LNCaP clone FGC (cell line): ENCODE measurements at places on chromosomes 3 and 15.

GRCh38 chr15:60179786-60180391 lies 175.8 kb downstream of the FOXB1 start:
- DNase-seq, result no peak

- no peak for DNase-seq
Observed at GRCh38 chr3:13268120-13268519, 152.0 kb downstream of the NUP210 start.

DNA sequence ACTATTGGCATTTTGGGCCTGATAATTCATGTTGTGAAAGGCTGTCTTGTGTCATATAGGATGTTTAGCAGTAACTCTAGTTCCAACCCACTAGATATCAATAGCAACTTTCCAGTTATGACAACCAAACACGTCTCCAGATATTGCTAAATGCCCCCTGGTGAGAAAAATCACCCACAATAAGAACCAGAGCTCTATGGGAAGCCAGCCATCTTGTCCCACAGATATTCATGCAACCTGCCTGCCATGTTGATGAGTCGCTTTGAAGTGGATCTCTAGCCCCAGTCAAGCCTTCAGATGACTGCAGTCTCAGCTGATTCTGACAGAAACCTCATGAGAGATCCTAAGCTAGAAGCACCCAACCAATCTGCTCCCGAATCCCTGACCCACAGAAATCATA lies 5.6 kb upstream of the TNIK start:
- DNase-seq, result no peak

DNA sequence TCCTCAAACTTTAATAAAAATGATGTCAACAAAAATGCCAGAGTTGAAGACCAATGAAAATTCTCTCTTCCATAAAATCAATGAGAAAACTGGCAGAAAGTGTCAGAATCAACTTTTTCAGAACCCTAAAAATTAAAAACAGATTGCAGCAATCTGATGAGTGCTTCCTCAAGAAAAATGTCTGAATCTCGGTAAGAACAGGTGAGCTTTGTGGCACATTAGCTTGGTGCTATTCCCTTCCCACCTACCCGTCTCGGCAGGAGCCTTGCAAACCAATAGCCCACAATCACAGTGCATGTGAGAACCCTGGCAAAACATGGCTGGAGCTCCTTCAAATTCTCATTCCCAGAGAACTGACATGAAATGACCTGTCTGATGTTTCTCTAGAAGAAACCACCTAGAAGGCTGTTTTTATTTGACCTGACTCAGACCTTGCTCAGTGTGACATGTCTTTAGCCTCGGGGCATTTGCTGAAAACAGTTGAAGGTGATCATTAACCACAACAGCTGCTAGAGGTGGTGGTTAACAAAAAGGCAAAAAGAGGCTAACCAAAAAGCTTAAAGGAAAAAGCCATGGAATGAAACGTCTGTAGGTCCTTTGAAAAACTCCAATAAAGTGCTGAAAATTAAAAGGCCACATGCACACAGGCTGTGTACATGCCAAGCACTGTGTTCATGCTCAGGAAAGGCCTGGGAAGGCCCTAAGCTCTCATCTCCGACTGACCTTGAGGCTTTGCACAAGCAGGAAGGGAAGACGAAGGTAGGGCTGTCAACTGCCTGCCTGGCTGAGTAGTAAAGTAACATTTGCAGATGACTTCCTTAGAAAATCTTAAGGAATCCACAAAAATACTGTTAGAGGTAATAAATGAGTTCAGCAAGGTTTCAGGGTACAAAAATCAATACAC lies 253.0 kb upstream of the NSMCE3 start:
- no peak for DNase-seq

DNA sequence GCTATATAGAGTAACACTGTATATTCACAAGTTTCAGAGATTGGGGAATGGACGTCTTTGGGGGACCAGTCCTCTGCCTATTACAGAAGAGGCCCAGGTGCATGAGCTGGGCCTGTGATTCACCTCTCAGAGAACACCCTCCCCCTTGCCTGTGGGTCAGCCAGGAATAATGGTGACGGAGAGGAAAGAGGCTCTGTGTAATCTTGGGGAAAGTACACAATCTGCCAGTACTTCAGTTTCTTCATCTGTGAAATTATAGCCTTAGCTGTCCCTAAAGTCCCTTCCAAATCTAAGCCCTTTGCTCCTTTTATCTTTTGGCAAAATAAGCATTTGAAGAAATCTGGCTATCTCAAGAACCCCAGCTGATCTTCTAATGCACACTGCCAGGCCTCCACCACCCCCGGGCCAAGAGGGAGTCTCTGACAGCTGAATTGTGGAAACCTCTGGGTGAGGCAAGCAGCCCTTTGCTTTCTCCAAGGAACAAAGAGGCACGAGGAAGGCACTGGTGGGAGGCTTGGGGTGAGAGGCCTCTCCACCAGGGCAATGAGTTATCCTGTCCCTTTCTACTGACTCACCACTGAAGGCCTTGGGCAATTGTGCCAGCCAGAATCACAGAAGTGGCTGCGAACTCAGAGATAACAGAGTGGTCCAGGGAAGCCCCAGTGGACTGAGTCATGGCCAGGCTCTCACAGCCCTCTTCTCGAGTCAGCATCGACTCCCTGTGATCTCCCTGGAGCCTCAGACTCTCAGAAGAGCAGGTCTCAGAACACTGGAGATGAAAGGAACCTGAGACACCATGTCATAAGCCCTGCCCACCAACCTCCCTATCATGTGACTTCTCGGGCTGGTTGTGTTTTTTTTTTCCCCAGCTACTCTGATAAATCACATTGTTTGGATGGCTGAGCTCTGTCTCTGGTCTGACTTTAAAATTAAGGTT lies 31.8 kb downstream of the CCNL1 start:
- no peak for DNase-seq

- DNase-seq, result no peak
Observed at GRCh38 chr3:142641504-142641903, 45.3 kb downstream of the PLS1 start.

DNA sequence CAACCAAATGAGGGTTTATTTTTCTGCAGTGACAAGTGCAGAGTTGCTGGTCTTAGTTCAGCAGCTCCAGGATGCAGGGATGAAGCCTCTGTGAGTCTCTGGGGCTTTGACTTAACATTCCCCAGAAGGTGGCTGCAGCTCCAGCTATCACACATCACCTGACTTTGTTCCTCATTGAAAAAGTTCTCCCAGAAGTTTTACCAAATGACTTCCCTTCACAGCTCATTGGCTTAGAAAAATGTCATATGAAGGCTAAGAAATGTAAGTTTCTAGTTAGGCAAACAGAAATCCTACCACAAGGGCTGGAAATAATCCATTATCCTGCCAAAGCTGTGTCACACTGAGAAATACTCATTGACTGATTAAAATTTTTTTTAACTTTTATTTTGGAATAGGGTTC lies 184.9 kb downstream of the MINAR1 start:
- no peak for DNase-seq

DNA sequence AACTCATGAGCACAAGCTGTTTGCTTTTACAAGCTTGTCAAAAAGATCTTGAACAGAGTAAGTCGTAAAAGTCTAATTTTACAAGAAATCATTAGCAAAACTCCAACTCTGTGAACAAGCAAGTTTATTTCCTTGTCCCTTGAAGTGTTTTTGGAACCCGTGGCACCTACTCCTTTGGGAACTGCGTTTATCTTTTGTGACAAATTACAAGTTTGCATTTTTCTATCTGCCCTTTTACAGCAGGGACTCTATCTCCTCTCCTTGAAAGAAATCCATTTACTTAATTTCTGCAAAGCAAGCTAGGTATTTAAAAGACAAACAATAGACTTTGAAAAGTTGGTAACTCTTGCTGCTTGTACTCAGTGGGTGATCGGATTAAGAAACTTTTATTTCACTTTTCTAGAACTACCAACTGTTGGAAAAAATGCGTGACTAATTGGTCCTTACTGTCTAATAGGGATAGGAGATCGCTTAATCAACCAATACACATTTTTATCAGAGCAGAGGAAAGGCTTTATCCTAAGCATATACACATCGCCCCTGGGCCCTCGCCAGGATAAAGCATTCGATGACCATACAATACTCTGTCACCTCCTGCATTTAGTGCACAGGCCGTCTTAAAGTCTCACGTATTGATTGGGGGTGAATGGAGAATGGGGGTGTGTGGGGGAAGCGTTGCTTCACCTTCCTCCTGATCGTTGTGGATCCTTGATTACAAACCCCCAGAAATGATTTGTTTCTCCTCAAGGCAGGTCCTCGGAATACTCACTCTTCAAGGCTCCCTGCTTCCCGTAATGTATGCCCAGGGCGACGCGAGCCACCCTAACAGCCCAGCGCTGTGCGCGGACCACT lies 1.7 kb downstream of the PRTG start:
- peak; percentile 69 for DNase-seq

DNA sequence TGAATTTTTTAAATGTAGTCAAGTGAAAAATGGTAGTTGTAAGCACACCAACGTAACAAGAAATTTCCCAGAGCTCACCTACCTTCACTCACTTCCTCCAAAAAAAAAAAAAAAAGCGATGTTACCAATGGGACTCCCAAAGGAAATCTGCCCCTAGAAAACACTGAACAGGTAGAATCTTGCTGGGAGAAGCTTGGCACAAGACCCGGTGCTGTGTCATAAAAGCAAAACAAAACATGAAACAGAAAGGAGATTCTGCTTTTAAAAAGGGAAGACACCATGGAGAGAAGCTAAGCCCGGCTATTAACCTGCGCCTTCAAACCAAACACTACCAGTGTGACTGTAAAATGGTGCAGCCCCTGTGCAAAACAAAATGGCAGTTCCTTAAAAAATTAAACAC lies 40.5 kb downstream of the PGPEP1L start:
- DNase-seq, result no peak

- DNase-seq, result no peak
Observed at GRCh38 chr15:53462651-53463050, 296.8 kb downstream of the WDR72 start.

- DNase-seq, result no peak
Observed at GRCh38 chr3:16319307-16319706, 54.3 kb downstream of the OXNAD1 start.

DNA sequence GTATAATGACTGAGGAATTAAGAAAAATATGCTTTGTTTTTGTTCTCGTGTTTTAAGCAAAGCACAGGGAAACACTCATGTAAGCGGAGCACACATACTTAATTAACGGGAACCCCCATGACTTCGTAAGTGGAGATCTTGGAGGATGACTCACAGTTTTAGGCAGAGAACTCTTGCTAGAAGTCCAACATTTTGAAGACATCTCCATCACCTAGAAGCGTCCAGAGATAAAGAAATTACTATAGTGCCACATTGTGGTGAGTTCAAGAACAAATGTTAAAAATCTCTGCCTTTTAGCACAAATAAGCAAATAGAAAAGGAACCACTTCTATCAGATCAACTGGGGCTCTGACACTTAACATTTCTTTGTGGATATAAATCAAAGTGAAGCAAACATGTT lies 194.1 kb upstream of the ARHGEF26 start:
- no peak for DNase-seq

- DNase-seq, result no peak
Observed at GRCh38 chr15:56495053-56495452, 30.1 kb upstream of the MNS1 start.

DNA sequence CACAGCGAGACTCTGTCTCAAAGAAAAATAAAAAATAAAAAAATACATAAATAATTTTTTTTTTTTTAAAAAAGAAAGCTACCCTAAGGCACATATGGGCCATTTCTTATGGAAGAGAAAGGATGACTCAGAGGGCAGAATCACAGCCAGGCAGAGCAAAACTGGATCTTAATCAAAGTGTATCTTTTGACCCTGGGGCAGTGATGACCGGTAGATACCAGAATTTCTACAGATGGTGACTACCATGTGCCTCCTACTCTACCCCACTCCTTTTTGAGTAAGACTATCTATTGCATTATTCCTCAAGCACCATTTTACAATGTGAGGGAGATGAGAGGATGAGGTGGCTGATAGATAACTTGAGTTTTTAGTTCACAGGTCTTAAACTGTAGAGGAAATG lies 26.0 kb downstream of the TARS3 start:
- DNase-seq, result no peak

DNA sequence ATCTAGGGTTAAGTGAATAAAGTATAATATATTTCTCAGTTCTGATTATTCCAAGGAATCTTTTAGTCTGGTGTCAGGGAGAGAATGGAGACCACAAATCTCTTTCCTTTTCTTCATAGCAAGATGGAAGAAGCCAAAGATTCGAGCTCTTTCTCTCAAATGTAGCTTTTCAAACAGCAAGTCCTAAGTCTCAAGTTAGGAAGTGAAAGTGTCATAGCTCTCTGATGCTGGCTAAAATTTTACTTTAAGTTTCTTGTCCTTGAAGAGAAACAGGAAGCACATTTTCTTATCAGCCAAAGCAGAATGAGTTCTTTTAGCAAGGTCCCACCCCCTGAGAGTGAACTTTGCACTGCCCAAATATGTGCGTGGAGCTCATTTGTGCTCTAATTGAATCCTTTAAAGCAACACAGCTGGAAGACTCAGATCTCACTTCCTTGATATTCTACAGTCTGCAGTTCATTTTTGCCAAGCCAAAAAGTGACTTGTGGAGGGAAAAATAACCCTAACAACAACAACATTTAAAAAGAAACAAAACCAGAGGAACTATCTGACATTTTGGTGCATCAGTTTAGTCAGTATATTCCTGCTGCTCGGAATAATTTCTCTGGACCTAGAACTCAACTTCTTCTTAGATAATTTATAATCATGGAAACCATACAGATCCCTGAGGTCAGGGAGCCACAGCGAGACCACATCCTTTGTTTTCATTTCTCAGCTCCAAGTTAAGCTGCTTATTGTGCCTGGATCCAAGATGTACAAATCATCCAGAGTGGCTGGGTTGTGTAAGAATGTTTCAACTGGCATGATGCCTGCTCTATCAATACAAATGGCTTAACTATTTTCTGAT lies 238.7 kb upstream of the P2RY1 start:
- no peak for DNase-seq

- no peak for DNase-seq
Observed at GRCh38 chr3:188082031-188082430, 71.9 kb upstream of the LPP start.

- no peak for DNase-seq
Observed at GRCh38 chr3:196688349-196688748, 23.7 kb downstream of the CEP19 start.
